ENCODE measurements at places on chromosomes 1 and 21.
A peak's percentile ranks its signal among the peaks of the same experiment; 100 is the strongest.

GRCh38 chr1:232459826-232460225, 170.1 kb downstream of the SIPA1L2 start:
- DNase-seq, result no peak

DNA sequence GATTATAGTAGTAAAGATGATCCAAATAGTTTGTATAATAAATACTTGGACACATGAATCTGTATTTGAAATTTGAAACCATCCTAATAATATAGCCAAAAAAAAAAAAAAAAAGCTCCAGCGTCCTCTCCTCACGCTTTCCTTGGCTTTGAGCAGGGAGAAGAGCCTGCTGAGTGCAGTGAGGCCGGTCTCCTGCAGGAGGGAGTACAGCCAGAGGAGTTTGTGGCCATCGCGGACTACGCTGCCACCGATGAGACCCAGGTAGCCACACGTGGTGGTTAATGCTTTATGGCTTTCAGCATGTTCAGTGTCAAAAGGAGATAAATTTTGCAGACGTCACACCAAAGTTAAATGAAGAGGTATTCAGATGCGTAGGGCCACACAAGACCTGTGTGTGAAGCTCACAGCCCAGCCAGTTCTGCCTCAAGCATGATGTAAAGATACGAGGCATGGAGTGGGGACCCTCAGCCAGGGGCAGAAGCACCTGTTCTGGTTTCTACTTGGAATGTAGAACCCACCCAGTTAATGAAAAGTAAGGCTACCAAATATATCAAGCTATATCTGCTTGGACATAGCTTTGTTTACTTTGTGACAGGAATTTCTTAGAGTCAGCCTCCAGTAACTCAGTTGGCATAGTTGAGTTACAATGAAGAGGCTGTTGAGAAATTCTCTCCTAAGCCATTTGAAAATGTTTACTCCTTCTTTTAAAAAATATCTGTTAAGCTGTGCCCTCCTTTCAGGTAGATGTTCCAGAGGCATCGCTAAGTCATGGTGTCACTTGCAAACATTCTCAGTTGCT, 8.1 kb downstream of the PRMT2 start:
- no peak for DNase-seq

- no peak for DNase-seq
These were observed 37.3 kb upstream of the TMEM125 start for GRCh38 chr1:43232482-43232881.

DNA sequence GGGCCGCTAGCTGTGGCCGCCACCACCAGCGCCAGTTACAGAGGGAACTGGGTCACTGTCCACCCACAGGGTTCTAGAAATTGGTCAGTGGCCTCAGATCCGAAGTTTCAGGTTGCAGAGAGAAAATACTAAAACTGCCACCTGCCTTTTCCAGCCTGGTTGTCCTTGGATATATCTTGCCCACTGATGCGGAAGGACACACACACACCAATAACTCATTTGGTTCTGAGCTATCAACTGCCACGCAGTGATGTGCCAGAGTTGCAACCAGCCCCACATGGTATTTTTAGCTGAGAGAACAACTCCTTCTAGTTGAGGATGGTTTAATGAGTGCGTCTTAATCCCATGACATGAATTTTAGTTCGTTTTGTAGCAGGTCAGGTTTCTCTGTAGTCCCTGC, 68.1 kb downstream of the SH3BGR start:
- DNase-seq, result peak; percentile 23

DNA sequence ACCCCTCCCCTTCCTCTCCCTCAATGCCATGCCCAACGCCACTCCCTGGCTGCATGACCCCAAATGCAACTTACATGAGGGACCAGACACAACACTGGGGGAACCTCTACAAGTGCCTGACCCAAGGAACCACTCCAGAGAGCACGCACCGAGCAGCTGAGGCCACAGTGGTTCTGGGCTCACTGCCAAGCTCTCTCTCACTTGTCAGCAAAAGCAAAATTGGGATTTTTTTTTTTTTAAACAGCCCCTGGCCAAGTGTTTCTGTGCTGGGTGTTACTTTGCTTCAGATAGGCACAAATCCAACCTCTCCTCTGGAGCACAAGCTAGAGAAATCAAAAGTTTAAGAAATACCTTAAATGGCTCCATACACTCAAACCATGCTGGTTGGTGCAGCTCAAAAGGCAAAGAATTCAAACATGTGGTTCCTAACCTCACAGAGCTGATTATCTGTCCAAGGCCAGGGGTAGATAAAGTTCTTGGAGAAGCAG, 363.0 kb downstream of the SETD4 start:
- no peak for DNase-seq

DNA sequence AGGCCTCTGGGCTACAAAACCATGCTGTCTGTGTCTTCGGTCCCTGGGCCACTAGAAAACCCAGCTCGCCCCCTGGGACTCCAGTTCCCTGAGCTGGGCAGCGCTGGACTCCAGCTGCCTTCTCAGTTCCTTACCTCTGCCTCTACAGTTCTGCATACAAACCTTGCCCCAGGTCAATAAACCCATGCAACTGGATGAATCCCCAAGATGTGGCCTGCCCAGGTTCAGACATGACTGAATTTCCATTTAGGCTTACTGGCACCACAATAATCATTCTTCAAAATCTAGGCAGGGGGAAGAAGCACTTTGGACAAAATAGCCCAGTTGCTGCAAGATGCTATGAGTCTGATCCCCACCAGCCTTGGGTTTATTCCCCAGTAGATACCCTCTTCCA, 159.5 kb downstream of the RRAGC start:
- no peak for DNase-seq

- DNase-seq, result no peak
These were observed 4.2 kb downstream of the MAN1C1 start for GRCh38 chr1:25620701-25621350.

DNA sequence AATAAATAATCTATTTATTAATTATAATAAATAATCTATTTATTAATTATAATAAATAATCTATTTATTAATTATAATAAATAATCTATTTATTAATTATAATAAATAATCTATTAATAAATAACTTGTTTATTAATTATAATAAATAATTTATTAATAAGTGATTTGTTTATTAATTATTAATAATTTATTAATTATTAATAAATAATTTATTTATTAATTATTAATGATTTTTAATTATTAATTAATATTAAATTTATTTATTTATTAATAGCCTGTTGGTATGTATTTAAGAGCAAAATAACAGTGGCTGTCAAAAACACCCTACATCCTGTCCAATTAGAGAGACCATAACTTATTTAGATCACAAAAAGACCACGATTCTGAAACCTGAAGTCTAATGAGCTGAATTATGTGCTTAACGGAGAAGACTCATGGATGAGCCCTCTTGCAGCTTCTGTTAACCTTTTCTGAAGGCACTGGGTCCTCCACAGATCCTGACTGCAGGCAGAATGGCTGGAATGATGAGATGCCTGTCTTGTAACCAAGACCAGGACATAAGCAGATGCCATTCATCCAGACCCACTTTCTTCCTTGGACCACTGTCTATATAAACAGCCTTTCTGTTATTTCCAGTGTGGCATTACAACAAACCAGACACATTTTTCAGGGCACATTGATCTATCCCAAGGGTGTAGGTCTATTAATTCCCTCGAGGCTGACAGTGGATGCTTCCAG, 134.2 kb downstream of the SETD4 start:
- DNase-seq, result no peak

DNA sequence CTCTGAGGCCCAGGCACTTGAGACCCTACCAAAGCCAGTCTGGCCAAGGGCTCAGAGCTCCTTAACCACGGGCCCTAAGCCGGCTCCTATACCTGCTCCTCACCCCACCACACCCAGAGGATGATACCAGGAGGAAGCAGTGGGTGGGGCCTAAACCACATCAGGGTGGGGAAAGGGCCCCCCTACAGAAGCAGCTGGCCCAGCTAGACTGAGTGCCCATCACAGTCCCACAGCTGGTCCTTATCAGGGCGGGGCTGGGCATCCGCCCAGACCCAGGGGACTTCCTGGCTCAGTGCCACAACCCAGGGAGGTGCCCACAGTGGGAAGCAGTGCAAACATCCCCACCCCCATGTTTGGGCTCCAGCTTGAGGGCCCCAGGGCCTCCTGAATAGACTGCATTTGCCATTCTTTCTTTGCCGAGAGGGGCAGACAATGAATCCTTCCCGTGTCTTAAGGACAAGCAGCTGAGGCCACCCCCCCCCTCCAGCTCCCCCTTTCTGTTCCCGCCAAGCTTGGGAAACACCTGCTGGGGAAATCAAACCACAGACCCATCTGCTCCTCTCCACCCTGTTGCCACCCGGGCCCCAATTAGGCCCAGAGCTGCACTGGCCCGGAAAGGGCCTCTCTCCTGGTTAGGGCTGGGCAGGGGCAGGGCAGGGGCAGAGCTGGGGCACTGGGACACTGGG, 6.2 kb downstream of the E2F2 start:
- DNase-seq, result peak; percentile 94

- peak; percentile 17 for DNase-seq
These were observed 3.9 kb upstream of the NUAK2 start for GRCh38 chr1:205325334-205325884.

DNA sequence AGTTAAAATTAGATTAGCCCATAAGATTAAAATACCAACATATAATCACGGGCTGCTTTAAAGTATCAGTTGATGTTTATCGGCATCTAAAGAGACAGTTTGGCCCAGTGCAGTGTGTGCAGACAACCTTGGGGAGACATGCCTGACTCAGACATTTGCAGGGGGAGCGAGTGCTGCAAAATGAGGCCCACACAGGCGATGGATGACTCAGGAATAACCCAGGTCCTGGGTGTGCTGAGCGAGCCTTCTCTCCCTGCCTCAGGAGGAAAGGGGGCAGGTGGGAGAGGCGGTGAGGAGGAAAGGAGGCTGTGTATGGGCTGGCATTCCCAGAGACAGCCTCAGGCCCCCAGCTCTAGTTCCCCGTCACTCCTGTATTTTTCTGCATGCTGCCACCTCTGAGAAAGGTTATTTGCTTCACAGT, 9.0 kb downstream of the SLC9A1 start:
- no peak for DNase-seq

GRCh38 chr1:169565335-169566271, 20.7 kb downstream of the F5 start:
- no peak for DNase-seq

- DNase-seq, result no peak
These were observed 247.3 kb downstream of the SIPA1L2 start for GRCh38 chr1:232382671-232383070.

- no peak for DNase-seq
These were observed 45.3 kb upstream of the RGS1 start for GRCh38 chr1:192530254-192530653.

- DNase-seq, result no peak
These were observed 58.7 kb upstream of the SIM2 start for GRCh38 chr21:36640174-36640720.

GRCh38 chr1:25566176-25566729, 22.8 kb downstream of the LDLRAP1 start:
- peak; percentile 55 for DNase-seq

DNA sequence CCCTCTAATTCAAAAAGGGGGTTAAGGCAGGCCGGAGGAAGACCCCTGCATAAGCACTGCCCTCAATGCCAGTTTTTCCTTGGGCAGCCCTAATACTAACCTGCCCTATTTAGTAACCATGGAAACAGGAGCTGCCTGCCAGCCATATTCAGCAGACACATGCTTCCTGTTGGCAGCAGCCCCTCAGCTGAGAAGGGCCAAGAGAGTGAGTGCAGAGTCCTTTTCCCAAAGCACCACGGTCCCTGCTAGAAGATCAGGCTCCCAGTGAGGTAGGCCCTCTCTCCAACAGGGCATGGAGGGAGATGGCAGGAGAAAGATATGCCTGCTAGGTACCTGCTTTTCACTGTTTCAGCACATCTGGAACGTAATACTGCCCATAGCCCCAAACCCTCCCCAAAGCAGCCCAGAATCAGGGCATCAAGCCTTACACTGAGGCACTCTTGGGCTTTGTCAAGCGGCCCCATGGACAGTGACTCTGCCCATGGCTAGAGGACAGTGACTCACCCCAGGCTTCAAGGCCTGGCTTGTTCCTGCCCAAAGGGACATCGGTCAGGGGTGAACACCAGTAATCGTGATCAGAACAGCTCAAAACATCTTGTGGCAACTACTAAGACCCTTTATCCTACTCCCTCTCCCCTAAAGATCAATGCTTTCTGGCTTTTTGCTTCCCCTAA, 64.5 kb downstream of the BCAR3 start:
- no peak for DNase-seq

- no peak for DNase-seq
These were observed 99.1 kb downstream of the MRPL37 start for GRCh38 chr1:54299037-54299436.

DNA sequence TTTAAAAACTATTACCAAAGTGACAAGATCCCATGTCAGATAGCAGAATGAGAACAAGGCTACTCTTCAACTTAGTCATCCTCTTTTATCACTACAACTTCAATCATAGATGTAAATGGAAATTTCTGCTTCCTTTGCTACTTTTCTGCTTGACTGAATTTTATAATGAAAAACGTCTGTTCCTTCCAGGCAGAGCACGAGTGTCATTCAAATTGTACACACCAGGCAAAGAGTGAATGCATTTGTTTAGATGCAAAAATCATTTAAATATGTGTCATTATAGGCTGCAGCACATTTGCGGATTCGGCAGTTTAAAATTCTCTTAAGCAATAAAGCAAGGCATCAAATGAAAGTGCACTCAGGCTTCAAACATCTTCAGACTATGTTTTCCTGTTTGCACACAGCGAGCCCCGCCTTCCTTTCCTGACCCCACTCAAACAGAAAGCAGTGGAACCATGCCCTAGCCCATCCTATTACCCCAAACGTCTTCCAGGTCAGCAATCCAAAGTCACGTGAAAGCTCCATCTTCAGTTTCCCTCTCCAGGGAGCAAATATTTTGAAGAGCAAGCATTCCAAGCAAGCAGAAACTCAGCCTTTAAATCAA, 99.6 kb downstream of the APP start:
- peak; percentile 31 for DNase-seq

DNA sequence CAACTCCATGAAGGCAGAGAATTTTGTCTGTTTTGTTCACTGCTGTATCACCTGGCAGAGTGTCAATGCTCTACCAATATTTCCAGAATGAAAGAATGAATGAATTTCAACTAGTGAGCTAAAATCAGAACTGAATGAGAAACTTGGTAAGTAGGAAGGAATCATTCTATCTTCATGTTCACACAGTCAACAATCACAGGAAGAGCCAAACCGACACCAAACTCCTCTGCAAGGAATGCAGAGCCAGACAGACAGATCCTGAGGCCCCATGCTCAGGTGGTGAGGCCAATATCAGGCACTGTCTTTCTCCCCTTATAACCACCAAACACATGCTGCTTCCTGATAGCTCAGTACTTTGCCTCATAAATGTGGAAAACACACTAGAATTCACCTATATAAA, 139.1 kb downstream of the SLC45A1 start:
- DNase-seq, result no peak

DNA sequence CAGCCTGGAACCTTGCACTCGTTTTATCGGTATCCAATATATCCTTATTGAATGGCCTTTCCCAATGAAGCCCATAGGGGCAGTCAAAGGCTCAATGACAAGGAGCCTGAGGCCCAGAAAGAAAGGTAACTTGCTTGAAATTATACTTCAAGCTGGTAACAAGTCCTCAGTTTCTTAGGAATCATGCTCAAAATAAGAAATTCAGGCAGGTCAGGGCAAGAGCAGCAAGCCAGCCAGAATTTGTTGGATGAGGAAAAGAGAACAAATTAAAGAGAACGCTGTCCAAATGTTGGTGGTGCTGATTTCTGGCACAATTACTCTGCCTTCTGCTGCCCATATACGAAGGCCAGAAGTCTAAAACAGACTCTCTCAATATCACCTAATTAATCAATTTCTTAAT, 77.6 kb downstream of the DDX20 start:
- DNase-seq, result no peak

- DNase-seq, result no peak
These were observed 6.2 kb upstream of the CENPS start for GRCh38 chr1:10424034-10424433.

Data from NCI-H2171 (cell line).